ENCODE measurements at places on chromosomes 6 and 20. TPM values are rescaled to one million over a fixed set of nuclear protein-coding genes. Genes with fewer than 3 reads are reported as not detected.

The RWDD2A gene
- 7.6 TPM for total RNA-seq

The PACRG gene
- 2.4 TPM for total RNA-seq

The PGM3 gene
- total RNA-seq: 64.4 TPM

The FAM83D gene
- 12.6 TPM for total RNA-seq

DNA sequence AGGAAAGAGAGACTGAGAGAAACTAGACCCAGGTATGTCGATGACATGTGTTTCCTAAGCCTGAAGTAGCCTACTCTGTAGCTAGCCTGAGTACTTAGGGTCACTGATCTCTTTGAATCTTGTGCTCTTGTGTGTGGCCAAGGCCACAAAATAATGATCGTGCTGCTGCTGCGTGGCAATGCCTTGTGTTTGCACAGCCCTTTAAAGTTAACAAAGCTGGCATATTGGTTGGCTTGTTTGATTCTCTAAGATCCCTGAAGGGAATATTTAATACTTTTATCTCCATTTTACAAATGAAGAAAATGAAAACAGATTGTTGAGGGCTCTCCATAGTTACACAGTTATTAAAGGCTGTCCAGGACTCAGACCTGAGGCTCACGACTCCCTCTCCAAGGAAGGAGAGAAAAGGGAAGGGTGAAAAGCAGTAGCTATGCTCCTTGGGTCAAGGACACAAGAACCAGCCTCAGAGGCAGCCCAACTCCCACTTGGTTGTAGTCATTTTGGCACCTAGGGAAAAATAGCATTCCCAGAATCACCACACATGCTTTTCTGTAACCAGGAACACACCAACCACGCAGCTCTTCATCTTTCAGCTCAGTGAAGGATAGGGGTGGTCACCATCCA, 130.7 kb downstream of the LRFN2 start:
- no peak overlapping the region for H3K4me3 ChIP-seq
- no peak overlapping the region for H3K27ac ChIP-seq
- DNase-seq: no peak
- no peaks in the 10 kb centered on the region for H3K36me3 ChIP-seq
- peaks cover under 1% of the 10 kb centered on the region for H3K4me1 ChIP-seq

DNA sequence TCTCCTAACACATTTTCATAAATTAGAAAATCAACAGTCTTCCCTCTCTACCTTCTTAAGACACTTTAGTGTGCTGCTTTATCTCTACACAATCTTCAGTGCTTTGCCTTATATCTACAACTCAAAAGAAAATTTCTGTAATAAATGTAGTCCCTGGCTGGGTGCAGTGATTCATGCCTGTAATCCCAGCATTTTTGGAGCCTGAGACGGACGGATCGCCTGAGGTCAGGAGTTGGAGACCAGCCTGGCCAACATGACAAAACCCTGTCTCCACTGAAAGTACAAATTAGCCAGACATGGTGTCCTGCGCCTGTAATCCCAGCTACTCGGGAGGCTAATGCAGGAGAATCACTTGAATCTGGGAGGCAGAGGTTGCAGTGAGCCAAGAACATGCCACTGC, 9.7 kb upstream of the EDN1 start:
- no peak overlapping the region for H3K27ac ChIP-seq
- H3K4me3 ChIP-seq: no peak overlapping the region
- H3K4me1 ChIP-seq: peaks cover 32% of the 10 kb centered on the region
- no peak for DNase-seq
- peaks cover 3% of the 10 kb centered on the region for H3K36me3 ChIP-seq

- H3K4me3 ChIP-seq: no peak overlapping the region
- peaks cover 28% of the 10 kb centered on the region for H3K27me3 ChIP-seq
- no peak for DNase-seq
- H3K27ac ChIP-seq: no peak overlapping the region
- no peaks in the 10 kb centered on the region for H3K36me3 ChIP-seq
These were observed 287.3 kb upstream of the FOXQ1 start for GRCh38 chr6:1024587-1024986.

- peaks cover 45% of the 10 kb centered on the region for H3K27me3 ChIP-seq
- DNase-seq: no peak
- peaks cover 7% of the 10 kb centered on the region for H3K4me1 ChIP-seq
- H3K27ac ChIP-seq: no peak overlapping the region
These were observed 236.7 kb downstream of the PAX1 start for GRCh38 chr20:21941941-21942805.

- H3K4me1 ChIP-seq: peaks cover 3% of the 10 kb centered on the region
- H3K27ac ChIP-seq: no peak overlapping the region
- no peaks in the 10 kb centered on the region for H3K36me3 ChIP-seq
- no peaks in the 10 kb centered on the region for H3K27me3 ChIP-seq
- DNase-seq: no peak
These were observed 3.2 kb downstream of the PTK6 start for GRCh38 chr20:63533871-63534393.

DNA sequence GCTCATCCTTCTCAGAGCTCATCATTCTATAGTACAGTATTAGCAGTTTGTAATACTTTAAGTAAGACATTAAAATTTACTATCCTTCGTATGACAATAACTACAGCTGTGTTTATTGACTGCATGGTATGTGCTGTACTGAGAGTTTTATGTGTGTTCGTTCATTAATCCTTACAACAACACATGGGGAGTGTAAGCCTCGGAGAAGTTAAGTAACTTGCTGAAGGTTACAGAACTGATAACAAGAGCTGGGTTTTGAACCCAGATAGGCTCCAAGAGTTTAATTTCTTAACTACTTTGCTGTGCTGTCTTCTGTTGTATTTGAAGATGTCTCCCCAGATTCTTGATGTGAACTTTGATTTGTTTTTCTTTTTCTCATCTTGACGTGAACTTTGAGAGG, 23.7 kb downstream of the BRPF3 start:
- DNase-seq: no peak
- H3K36me3 ChIP-seq: peaks cover 22% of the 10 kb centered on the region
- H3K27me3 ChIP-seq: no peaks in the 10 kb centered on the region
- no peak overlapping the region for H3K27ac ChIP-seq
- no peak overlapping the region for H3K4me3 ChIP-seq

DNA sequence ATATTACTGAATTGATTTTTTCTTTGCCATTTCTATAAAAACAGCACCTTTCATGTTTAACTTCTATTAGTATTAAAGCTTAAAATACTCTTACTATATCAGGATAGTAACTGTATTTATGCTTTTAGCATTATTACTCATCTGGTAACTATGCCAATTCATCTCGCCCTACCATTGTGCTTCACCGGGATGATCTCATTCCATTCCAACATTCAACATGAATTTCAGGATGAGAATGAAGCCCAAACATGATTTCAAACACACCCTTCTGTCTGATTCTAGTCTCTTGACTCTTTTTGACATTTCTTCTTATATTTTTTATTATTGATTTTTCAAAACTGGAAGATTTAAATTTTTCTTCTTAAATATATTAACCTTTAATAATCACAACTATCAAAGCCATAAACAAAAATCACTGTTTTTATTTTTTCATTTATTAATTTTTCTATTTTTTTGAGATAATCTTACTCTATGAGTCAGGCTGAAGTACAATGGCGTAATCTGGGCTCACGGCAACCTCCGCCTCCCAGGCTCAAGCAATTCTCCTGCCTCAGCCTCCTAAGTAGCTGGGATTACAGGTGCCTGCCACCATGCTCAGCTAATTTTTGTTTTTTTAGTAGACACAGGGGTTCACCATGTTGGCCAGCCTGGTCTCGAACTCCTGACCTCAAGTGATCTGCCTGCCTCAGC, 46.7 kb downstream of the GJA1 start:
- H3K27me3 ChIP-seq: no peaks in the 10 kb centered on the region
- no peak for DNase-seq
- H3K4me1 ChIP-seq: no peaks in the 10 kb centered on the region
- no peaks in the 10 kb centered on the region for H3K36me3 ChIP-seq
- no peak overlapping the region for H3K4me3 ChIP-seq
- H3K27ac ChIP-seq: no peak overlapping the region

DNA sequence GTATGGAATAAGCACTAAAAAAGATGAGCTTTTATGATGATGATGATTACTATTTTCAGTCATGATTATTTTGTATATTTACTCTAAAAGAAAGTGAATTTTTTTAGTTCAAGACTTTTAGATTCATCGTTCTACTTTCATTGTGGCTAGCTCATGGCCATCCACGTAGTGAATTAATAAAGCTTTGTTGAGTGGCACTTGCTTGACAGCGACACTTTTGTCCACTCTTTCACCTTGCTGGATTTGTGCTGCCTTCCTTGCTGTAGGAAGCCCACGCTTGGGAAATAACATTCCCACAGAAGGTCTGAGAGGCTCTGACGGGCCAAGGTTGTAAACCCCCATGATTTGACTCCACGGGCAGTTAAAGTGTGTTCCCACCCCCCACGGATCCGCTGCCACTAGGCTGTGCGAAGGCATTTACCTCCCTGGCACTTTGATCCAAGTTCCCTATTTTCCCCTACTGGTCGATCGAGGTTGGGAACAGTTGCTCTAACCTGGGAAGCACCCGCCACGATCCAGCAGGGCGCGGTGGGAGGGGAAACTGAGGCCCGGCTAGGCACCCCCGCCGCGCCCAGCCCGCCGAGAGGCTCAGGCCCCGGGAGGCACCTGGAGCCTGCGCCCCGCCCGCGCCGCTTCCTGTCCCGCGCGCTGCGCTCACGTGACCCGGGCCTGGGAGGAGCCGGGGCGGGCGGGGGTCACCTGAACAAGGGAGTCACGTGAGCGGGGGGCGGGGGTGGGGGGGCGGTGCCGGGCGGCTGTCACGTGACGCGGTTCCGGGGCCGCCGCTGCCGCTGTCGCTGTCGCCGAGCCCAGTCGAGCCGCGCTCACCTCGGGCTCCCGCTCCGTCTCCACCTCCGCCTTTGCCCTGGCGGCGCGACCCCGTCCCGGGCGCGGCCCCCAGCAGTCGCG, at the start of gene IGF2R:
IGF2R (plus strand) TSS at position 788 of the 909 bp plus-strand sequence. CDS start 165 bp downstream, outside the sequence.
- H3K36me3 ChIP-seq: no peaks in the 10 kb centered on the region
- peaks cover 21% of the 10 kb centered on the region for H3K27me3 ChIP-seq
- H3K27ac ChIP-seq: peak within 1 kb of the TSS; percentile 98
- peak within 1 kb of the TSS; percentile 91 for H3K4me3 ChIP-seq
- peak; percentile 85 for DNase-seq

DNA sequence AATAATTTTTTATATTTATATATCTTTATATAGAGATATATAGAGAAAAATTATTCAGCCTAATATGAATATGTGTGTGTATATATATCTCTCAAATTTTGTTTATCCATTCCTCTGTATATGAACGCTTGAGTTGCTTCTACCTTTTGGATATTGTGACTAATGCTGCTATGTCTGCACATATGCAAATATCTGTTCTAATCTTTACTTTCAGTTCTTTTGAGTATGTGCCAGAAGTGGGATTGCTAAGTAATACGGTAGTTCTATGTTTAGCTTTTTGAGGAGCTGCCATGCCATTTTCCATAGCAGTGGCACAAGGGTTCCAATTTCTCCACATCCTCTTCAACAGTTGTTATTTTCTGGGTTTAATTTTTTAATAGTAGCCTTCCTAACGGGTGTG, 72.8 kb upstream of the CEP85L start:
- peaks cover 3% of the 10 kb centered on the region for H3K4me1 ChIP-seq
- no peak overlapping the region for H3K27ac ChIP-seq
- no peak overlapping the region for H3K4me3 ChIP-seq
- no peaks in the 10 kb centered on the region for H3K36me3 ChIP-seq

GRCh38 chr6:52595000-52595795, 18.3 kb upstream of the TRAM2 start:
- DNase-seq: no peak
- no peaks in the 10 kb centered on the region for H3K27me3 ChIP-seq
- H3K4me3 ChIP-seq: no peak overlapping the region
- no peaks in the 10 kb centered on the region for H3K36me3 ChIP-seq

DNA sequence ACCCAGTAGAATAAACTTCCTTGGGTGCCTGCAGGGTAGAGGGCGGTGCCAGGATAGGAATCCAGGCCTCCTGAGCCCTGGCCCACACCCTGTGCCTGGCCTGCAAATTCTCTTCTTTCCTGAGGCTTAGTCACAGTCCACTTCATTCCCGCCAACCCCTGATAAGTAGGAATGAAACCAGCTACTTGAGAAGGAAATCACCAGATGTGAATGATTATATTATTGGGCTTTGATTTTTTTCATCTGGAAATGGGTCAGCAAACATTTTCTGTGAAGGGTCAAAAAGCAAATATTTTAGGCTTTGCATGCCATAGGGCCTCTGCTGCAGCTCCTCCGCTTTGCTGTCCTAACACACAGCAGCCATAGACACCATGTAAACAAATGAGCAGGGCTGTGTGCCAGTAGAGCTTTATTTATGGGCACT, 50.2 kb downstream of the STK35 start:
- H3K27ac ChIP-seq: peak overlapping the region; percentile 69
- DNase-seq: no peak
- no peaks in the 10 kb centered on the region for H3K36me3 ChIP-seq
- H3K4me1 ChIP-seq: peaks cover 5% of the 10 kb centered on the region
- H3K27me3 ChIP-seq: no peaks in the 10 kb centered on the region

Measured in progenitor cell of endocrine pancreas (in vitro differentiated cells).